ENCODE measurements at places on chromosomes 5 and 9. TPM values are rescaled to one million over a fixed set of nuclear protein-coding genes. Genes with fewer than 3 reads are reported as not detected.

Gene NDST1
- 53.3 TPM for total RNA-seq

Gene BTNL3
- total RNA-seq = not detected

Gene ROR2
- total RNA-seq = 122 TPM

Gene FRMD3
- 0.66 TPM for total RNA-seq

Gene ANKRD55
- not detected for total RNA-seq

Gene SLIT3
- 2.5 TPM for total RNA-seq

Gene RNF183
- total RNA-seq = 0.50 TPM

Gene LVRN
- total RNA-seq = 0.38 TPM

Gene PDLIM4
- total RNA-seq = 16.0 TPM

Gene PRLR
- total RNA-seq = 1.1 TPM

Gene DAP
- 106 TPM for total RNA-seq

Gene TEX10
- 49.4 TPM for total RNA-seq

Gene FGF1
- total RNA-seq = 2.1 TPM

Gene NSA2
- 61.1 TPM for total RNA-seq

Gene RFESD
- total RNA-seq = 31.5 TPM

Gene KIF27
- total RNA-seq = 19.3 TPM

Gene C8G
- total RNA-seq = 1.6 TPM

Gene SLC46A2
- total RNA-seq = not detected

Gene ADAMTS6
- 4.1 TPM for total RNA-seq

Gene AK8
- total RNA-seq = 1.3 TPM
